Activated gamma-delta T cell treated with anti-CD3 and anti-CD28 coated beads, Interleukin-2, amount 50 U/mL, for 16 hours (primary cell): ENCODE measurements at places on chromosomes 6 and 20.

GRCh38 chr6:36463676-36464075 lies 20.9 kb downstream of the KCTD20 start:
- no peak for DNase-seq

DNA sequence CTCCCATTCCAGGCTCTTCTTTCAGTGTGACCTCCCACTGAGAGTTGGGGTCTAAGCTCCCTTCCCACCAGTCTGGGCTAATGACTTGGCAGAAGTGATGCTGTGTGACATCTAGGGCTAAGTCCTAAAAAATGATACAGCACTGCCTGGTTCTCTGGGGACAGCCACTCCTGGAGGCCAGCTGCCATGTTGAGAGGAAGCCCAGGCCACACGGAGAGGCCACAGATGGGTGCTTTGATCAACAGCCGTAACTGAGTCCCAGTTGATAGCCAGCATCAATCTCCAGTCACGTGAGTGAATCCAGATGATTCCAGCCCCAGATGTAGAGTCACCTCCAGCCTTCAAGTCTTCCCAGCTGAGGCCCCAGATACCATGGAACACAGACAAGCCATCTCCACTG lies 13.8 kb downstream of the SUN5 start:
- DNase-seq: no peak

- DNase-seq: no peak
Measured at GRCh38 chr20:6341491-6341890, 218.7 kb upstream of the FERMT1 start.

- no peak for DNase-seq
Measured at GRCh38 chr6:149153100-149153499, 164.4 kb upstream of the TAB2 start.

DNA sequence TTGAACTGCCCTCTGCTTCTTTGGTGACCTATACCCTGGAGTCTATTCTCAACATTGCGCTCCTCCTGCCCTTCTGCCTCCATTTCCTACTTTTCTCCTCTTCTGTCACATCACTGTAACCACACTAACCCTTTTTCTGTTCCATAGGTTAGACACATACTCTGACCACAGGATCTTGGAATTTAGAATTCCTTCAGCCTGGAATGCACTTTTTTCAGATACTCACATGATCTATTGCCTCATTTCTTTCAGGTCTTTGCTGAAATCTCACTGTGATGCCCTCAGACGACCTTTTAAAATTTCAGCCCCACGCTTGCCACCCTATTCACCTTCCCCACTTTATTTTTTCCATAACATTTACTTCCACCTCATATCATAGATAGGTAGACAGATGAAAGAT lies 5.1 kb downstream of the VNN1 start:
- no peak for DNase-seq

- no peak for DNase-seq
Measured at GRCh38 chr6:1856381-1856780, 246.7 kb downstream of the FOXC1 start.

GRCh38 chr6:125746731-125747588 lies 2.5 kb upstream of the HEY2 start:
- DNase-seq: peak; percentile 52

DNA sequence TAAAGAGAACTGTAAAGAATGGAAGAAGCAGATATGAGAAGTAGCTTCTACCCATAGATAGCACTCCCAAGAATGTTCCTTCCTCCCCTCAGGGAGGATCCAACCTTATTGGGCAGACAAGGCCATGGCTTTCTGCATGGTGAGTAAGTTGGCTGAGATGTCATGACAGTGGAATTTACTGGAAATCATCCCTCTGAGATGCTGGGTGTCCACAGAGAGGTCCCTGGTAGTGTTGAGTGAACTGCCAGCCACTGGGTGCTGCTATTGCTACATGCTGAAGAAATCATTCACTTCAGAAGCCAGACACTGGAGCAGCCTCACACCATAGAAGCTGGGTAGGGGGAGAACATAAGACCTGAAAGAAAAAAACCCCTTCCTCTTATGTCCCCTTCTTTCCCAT lies 46.4 kb upstream of the FERMT1 start:
- no peak for DNase-seq

GRCh38 chr20:45320948-45321595 lies 13.0 kb upstream of the MATN4 start:
- no peak for DNase-seq

DNA sequence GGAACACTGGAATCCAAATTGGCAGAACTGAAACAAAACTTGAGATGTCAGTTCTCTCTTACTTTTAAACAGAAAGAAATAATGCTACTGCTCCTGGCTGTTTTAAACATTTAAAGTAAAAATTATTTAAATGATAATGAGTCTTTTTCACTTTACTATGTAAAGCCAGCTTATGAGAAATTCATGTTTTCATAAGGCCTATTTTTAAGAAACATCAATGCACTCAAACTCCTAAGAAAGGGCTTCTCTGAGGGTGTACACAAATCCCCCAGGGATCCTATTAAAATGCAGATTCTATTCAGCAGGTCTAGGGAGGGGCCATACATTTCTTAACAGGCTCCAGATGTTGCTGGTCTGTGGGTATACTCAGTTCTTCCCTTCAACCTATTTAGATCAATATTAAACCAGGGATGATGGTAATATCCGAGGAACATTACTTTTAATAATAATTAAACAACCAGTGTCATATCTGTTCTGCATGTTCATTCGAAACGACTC lies 2.3 kb downstream of the FERMT1 start:
- no peak for DNase-seq

DNA sequence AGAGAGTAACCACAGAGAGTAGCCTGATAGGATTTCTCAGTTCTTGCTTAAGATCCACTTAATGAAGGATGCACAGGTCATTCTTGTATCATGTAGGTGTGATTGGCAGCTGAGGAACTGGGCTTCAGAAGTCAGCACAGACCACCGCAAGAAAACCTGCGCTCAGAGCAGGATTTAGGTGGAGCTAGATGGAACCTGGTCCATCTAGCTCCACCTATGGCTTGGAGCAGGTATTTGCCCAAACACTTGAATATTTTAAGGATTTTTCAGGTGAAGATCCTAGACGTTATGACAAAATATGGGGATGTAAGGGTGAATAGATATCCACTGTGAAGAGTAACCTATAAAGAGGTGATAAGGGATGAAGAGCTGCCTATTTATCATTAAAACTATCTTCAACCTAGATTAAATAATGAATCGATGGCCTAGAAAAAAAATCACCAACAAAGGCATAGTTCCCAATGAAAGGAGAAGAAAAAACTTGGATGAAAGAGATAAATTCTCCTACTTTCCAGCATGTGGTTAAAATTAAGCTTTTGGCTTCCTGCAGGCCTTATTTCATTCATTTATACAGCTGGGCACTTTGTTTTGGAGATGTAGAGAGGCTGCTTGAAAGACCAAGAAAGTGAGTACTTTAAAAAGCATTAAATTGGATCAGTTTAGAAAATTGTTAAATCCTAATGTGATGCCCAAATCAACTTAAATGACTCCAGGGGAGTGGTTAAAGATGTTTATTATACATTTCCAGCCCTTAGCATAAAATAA lies 778.4 kb upstream of the GJE1 start:
- DNase-seq: no peak

DNA sequence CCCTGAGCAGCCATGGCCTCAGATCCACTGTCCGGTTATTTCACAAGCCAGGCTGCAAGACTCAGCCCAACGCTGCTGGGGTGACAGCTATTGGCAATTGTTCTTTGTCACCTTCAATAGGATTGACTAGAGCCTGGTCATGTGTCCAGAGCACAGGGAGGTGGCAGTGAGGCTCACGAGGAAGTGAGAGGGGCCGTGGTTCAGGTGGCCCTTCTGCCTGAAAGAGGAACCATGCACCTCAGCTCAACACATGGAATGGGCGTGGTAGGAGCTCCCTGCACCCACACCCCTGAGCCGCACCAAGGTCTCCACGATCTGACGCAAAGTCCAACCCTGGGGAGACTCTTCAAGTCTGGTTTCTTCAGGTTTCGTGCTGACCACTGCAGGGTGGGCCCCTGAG lies 184.8 kb upstream of the CDH4 start:
- DNase-seq: no peak

GRCh38 chr6:91094341-91094740 lies 507.5 kb upstream of the MAP3K7 start:
- DNase-seq: no peak

GRCh38 chr6:24923885-24924401 lies 11.8 kb downstream of the RIPOR2 start:
- DNase-seq: no peak

- DNase-seq: no peak
Measured at GRCh38 chr6:67952121-67952520, 683.0 kb upstream of the ADGRB3 start.

GRCh38 chr6:33272275-33273128 lies 627 bp downstream of the RPS18 start:
- DNase-seq: no peak

- DNase-seq: no peak
Measured at GRCh38 chr6:115908906-115909559, 151.7 kb downstream of the FRK start.

DNA sequence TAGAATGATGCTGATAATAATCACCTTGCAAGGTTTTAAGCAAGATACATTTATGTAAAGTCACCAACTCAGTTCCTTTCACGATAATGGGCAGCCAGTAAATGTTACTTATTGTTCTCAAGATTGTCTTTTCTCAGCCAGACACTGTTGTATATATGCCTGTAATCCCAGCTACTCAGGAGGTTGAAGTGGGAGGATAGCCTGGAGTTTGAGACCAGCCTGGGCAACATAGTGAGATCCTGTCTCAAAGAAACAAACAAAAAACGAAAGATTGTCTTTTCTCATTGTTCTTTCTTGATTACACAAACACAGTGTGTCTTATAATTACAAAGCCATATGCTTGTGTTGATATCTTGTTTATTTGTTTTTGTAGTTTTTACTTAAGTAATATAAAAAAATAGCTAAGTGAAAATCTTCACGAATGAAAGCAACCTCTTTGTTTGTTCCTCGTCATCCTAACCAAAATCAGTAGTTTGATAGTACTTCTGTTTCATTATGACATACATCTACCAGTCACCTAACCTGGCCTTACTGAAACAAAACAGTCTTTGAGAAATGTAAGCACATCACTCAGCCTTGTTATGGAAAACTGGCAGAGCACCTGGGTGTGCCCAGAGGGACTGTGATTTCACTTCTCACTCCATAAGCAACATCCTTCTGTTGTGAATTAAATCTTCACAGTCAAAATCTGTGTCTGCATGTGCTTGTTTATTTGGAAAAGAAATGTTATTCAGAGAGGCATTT lies 436.2 kb upstream of the SOX4 start:
- DNase-seq: no peak

GRCh38 chr6:140134224-140134623 lies 759.8 kb upstream of the CITED2 start:
- no peak for DNase-seq

DNA sequence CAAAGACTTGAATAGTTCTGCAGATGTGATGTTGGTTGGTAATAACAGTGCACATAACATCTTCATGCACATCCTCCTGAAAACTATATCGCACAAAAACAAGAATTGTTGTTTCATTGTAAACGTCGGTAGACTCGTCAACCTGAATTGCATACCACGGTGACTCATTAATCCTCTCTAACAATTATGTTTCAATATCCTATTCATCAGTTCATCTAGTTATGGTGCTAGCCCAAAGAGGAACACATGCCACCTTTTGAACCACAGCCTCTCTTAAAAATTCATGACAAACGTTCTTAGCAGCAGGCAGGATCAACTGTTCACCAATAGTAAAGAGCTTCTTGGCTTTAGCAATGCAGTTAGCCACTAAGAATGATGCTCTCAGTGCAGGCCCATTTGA lies 25.0 kb downstream of the CRYBG1 start:
- no peak for DNase-seq

- peak; percentile 15 for DNase-seq
Measured at GRCh38 chr6:16129623-16130401, 926 bp downstream of the MYLIP start.

- no peak for DNase-seq
Measured at GRCh38 chr6:43873806-43874714, 104.0 kb downstream of the VEGFA start.

GRCh38 chr6:68701159-68701558 lies 66.1 kb downstream of the ADGRB3 start:
- DNase-seq: no peak

GRCh38 chr20:63356511-63356910 lies 4.6 kb downstream of the CHRNA4 start:
- DNase-seq: no peak

DNA sequence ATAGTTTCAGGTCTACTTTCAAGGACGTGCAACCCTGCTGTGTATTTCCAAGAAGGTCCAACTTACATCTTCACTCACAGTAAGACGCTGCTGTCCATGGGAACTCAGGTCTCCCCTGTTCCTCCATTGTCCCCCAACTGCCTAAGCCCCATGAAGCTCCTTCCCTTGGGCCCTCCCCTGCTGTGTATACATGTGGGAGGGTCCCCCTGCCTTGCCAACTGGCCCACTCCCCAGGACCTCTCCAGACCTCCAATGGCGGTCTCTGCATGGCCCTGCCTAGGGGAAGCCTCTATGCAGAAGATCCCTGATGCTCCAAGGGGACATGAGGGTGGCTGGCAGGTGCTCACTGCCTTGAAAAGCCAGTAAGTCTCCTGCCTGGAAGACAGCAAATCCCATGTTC lies 186.7 kb upstream of the CST7 start:
- no peak for DNase-seq

GRCh38 chr20:45345104-45345936 lies 2.9 kb downstream of the SDC4 start:
- no peak for DNase-seq

- DNase-seq: no peak
Measured at GRCh38 chr6:1836690-1837089, 227.0 kb downstream of the FOXC1 start.

DNA sequence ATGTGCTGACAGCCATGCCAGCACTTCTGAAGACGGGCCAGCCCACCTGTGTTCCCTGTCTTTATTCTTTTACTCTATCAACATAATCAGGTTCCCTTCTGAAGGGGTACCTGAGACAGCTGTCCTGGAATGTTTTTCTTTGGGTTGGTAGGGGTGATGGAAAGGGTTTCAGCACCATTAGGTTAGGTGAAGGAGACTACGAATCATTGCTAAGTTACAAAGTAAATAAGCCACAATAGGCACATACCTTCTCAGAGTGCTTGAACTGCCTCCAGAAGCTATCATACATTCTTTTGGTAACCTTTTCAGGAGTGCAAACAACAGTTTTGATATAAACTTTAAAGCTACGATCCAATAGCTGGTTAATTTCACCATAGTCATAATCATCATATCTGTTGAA lies 106.3 kb downstream of the SESN1 start:
- DNase-seq: no peak

DNA sequence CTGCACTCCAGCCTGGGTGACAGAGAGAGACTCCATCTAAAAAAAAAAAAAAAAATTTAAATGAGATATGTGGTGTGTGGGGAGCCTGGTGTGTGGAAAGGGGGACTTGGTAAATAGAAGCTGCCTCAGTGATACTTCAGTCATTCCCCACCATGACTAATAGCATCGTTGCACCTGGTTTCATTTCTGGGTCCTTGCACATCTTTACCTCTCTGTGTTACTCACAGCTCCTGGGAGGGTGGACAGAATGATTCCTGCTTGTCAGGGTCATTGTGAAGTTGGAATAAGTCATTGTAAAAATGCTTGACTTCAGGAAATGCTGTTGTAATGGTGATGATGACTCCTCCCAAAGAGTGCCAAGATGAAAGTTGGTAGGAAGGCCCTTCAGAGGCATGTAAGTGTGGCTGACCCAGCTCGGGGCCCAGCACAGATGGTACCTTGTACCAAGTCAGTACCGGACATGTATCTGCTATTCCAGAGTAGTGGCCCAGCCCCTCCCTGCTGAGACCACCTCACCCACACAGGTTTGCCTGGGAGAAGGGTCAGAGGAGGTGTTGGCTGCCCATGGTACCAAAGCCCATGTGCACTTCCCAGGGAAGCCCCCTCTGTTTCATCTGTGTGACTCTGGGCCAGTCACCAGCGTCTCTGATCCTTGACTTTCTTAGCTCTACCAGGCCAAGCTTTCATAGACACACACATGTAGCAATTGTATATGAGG lies 48.4 kb downstream of the PLAGL2 start:
- DNase-seq: no peak
